ENCODE measurements at places on chromosomes 3 and 15. TPM values are rescaled to one million over a fixed set of nuclear protein-coding genes. Genes with fewer than 3 reads are reported as not detected.

The UTS2B gene
- 0.16 TPM for polyA plus RNA-seq

The AGBL1 gene
- polyA plus RNA-seq, result 0.02 TPM

The KNL1 gene
- 2.4 TPM for polyA plus RNA-seq

The ERICH6 gene
- 0.02 TPM for polyA plus RNA-seq

DNA sequence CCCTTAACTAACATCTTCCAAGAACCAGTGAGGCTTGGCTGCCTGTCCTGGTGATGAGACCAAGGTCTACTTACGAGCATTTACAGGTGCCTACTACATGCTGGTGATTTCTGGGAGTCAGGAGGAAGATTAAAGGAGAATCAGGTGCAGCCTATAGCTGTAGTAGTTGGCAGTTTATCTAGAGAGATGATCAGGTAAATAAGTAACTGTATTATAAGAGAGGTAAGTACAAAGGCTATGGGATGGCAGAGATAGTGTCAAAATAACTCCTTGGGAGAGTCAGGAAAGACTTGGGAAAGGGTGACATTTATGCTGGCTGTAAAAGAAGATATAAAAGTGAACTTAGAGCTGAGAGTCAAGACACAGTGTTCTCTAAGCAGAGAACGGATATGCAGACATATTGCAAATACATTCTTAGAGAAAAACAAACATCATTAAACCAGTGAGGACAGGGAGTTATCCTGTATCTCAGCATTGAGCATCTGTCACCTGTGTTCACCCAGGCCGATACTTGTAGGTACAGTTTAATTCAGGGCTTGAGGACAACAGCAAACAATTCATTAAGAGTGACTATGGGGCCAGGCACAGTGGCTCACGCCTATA, 49.7 kb upstream of the ACP3 start:
- no peak for DNase-seq

DNA sequence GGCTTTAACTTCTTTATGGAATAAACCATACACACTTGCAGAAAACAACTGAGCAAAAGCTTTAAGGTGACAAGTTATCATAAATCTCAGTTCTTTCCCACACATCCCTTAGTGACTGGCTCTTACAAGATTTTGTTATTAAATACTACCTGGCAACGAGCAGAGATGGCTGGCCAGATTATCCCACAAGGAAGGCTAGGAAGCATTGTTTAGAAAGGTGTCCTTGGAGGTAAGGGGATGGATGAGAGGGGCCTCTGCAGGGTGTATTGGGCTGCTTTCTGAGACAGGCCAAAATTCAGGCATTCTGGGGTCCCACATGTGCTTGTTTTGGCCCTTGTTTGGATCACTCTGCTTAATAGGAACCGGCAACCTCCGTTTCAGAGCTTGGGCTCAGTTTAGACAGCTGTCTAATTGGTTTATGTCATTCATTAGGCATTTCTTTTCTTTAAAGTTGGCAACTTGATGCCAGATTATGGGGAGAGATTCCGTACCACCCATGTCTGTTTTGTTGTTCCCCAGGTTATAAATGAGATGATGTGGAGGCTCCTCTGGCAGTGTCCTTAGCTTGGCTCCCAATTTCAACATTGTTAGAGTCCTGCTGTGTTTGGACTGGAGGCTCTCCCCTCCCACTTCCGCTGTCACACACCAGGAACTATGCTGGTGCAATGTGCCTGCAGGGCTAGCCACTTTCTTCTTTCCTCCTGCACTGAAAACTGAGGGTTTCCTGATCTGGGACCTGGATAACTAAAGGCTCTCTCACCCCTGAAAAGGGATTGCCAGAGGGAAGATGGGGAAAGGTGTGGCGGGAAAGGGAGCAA, 121.1 kb downstream of the TPRG1 start:
- DNase-seq, result no peak

- no peak for DNase-seq
Observed at GRCh38 chr15:88574655-88575054, 28.2 kb upstream of the DET1 start.

DNA sequence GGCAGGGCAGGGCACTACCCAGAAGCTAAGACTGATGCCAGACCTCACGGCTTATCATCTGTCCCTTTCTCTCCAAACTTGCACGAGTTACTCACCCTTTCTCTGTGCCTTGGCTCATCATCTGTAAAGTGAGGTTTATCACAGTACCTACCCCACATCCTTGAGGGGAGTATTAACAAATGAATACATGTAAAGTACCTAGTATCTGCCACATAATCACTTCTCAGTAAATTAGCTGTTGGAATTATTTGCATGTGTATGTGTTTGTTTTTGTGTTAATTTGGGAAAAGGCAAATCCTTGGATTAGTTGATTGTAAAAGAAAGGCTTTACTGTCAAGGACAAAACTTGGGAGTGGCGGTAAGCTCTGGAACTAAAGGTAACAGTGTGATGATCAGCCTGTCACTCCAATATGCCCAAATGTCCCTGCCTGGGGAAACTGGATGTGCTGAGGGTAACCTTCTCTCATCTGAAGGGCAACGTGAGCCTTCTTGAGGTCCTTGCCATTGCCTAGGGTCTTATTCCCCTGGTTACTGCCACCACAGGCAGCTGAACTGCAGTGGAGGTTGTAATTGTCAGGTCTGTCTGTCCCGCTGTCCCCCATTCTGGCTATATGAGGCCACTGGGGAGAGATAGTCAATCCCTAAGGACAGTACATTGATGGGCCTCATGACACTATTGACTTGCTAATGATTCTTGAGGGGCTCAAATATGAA, 269.4 kb downstream of the CLSTN2 start:
- no peak for DNase-seq

GRCh38 chr3:41131224-41131623, 68.1 kb upstream of the CTNNB1 start:
- DNase-seq, result no peak

DNA sequence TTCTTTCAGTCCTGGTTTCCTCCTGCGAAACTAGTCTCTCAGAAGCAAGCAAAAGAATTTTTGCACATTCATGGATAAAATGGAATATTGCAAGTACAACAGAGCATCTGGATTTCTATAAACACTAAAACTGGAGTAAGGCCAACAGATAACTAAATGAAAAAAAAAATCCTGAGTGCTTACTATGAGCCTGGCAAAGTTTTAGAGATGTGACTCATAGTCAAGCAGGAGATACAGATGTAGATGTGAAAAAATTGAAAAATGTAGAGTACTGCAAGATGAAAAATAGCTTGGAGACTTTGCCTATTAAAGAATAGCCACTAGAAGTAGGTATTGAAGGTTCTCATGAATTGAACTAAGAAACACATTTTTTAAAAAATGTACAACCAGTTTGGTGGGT, 397.4 kb downstream of the OTOL1 start:
- DNase-seq, result no peak

DNA sequence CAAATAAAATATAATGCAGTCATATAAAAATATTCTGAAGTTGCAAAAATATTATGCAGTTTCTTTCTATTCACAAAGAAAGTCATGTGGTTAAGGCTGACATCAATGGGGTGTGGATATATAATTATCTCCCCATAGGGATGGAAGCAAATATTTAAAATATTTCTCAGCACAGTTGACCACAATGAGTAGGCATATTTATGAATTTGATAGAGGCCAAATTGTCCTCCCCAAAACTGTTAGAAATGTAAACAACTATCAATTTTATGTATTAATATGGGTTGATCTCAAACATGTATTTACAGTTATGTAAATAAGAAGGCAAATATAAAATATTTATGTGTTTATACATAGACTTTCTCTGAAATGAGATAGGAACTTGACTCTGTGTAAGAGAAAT, 246.0 kb upstream of the CBLB start:
- no peak for DNase-seq

- DNase-seq, result no peak
Observed at GRCh38 chr3:5010706-5011554, 31.7 kb downstream of the BHLHE40 start.
